ENCODE measurements at places on chromosomes 6 and 20.

- no peak for DNase-seq
Observed at GRCh38 chr20:41142919-41143318, 5.6 kb downstream of the PLCG1 start.

GRCh38 chr6:74646461-74646860 lies 559.4 kb downstream of the COL12A1 start:
- no peak for DNase-seq

GRCh38 chr20:35768731-35769664 lies 2.8 kb upstream of the PHF20 start:
- DNase-seq, result peak; percentile 87

DNA sequence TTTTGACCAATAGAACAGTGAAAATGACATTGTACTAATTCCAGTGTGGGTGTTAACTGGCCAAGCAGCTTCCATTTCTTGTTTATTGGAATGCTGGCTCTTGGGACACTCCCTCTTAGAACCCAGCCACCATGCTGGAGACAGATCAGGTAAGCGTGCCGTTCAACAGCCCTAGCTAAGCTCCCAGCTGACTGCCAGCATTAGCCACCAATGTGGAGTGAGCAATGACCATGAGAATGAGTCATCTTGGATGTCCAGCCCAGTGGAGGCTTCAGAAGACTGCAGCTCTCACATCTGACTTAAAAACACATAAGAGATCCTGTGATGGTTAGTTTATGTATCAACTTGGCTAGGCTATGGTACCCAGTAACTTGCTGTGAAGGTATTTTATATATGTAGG lies 3.0 kb upstream of the LINC00237 start:
- DNase-seq, result no peak

DNA sequence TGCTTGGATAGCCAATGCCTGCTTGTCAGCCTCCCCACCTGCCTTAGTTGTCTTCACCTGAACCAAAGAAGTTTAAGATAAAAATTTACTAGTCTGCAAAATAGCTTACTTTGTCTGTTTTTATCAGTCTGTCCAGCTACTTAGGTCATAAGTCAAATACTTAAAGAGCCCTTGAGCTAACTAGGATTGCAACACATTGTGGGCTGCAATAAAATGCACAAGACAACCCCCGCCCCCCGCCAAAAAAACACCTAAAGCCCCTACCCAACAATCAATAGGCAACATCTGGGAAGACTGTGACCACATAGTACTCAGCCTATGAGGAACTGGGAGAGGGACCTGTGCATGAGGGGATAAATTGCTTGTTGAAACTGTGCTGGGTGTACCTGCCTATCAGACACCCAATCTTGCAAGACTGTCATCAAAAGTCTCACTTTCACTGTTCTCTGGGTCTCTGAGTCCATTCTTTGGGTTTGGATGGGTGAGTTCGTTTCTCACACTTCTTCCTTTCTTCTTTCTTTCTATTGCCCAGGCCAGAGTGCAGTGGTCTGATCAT lies 27.3 kb upstream of the ABCC10 start:
- no peak for DNase-seq

GRCh38 chr6:106488494-106489370 lies 128.2 kb downstream of the CRYBG1 start:
- no peak for DNase-seq

DNA sequence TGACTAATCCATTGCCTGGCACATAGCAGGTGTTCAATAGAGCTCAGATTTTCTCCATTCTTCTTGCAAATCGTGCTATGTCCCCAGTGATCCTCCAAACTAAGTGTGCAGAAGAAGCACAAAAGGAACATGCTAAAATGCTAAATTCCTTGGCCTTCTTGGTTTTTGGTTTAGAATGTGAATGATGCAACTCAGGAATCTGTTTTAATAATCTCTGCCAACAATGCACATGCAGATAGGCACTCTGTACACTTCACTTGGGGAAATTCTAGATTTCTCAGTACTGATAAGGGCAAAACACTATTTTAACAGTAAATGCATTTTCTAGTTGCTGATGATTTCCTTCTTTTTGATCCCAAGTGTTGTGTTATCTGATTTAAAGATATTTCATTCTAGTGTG lies 35.2 kb downstream of the SLC22A1 start:
- no peak for DNase-seq

DNA sequence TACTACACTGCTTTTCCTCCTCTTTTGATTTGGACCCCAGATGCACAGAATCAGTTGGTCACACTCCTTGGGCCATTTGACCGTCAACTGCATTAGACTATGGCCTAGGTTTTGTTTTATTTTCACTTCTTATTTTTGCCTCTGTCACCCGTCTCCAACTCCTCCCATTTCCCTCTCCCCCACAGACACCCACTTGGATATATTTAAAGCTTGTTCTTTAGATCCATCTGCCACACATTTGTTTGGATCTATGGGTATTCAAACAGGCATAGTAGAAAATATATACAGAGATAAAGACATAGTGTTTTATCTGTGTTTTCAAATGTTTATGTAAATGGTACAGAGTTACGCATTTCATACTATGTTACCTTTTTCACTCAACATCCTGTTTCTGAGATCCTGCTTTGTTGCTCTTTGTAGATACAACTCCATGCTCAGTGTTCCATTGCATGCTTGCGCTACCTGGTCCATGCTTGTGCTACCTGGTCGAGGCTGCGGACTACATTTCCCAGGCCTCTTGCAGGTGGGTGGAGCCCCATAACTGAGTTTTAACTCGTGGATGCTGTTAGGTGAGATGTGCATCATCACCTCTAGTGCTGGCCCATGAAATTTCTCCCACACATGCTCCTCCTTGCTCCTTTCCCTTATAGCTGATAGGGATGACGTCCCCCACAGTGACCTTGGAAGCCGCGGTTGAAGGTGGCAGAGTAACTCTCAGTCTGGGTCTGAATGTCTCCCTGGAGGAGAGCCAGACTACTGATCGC lies 11.5 kb upstream of the PREX1 start:
- DNase-seq, result no peak

GRCh38 chr6:21227486-21227885 lies 366.1 kb upstream of the SOX4 start:
- peak; percentile 17 for DNase-seq

DNA sequence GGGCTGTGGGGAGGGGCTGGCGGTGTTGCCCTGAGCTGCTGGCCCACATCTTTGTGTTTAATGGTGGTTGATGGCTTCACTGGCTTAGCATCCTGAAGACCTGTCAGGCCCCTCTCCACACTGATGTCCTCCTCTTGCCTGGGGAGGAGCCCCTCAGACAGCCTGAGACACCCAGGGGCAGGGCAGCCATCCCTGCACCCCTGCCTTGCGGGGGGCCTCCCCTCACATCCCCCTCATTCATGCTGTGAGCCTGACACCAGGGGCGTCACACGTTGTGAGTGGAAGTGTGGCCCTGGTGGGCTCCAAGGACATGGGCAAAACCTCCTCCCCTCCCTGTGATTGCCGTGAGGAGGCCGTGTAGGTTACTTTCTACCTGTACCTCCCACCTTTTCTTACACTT lies 152.7 kb downstream of the DTNBP1 start:
- DNase-seq, result no peak

- DNase-seq, result no peak
Observed at GRCh38 chr20:16397086-16397485, 176.2 kb downstream of the KIF16B start.

GRCh38 chr6:33428224-33428965 lies 8.5 kb downstream of the SYNGAP1 start:
- no peak for DNase-seq

DNA sequence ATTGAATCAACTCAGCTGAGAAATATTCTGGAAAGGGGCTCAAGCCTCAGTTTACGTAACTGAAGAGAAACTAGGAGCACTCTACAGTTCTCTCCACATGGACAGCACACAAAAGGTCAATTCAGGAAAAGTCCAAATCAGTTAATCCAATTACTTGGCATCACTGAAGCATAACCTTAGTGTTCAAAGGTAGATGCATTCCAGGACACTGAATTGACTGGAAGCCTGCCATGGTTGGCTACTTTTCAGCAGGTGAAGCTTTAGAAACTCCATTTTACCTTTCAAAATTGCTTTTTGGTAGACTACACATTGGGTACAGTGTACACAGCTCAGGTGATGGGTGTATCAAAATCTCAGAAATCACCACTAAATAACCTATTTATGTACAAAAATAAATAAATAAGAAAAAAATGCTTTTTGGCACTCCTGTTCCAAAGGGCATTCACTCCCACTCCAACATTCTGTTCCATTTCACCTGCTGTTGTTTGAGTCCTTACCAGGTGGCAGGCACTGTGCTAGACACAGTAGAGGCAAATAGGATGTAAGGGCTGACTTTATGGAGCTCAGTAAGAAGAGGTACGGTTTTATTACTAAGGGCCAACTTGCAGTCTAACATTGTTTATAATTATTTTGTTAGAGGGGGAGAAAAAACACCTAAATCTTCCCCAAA lies 153.4 kb downstream of the FAXC start:
- DNase-seq, result no peak

DNA sequence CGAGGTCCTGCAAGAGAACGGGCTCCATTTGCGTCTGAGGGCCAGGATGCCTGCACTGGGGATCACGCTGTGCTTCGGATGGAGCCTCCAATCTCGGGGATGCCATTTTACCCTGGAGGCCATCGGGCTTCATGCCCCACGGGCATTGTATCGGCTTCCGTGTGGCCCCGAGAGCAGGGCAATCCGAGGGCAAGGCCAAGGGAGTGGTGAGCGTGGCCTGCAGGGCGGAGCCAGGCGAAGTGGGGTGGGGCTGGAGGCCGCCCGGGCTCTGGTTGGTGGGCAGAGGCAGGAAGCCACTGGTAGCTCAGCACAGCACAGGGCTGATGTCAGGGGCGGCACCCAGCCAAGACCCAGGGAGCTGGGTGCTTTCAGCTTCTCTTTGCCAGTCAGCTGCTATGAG lies 57.5 kb upstream of the BHLHE23 start:
- no peak for DNase-seq
